ENCODE measurements at places on chromosomes 11 and 22.

DNA sequence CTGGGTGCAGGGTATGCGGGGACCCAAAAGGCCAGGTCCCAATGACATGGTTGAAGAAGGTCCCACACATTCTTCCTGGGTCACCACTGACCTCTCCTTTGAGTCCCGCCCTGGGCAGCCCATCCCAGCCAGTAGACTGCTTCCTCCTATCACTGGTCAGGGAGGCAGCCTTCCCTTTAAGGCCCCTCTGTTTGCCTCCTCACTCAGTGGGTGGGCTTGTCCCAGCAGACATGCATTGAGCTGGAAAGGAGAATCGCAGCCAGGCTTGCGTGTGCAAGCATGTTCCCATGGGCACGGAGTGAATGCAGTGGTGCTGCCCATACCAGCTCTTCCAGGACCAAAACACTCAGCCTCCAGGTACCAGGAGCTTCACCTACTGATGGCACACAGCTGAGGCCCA is 162.4 kb upstream of the SYT13 start:
- no peak for DNase-seq

DNA sequence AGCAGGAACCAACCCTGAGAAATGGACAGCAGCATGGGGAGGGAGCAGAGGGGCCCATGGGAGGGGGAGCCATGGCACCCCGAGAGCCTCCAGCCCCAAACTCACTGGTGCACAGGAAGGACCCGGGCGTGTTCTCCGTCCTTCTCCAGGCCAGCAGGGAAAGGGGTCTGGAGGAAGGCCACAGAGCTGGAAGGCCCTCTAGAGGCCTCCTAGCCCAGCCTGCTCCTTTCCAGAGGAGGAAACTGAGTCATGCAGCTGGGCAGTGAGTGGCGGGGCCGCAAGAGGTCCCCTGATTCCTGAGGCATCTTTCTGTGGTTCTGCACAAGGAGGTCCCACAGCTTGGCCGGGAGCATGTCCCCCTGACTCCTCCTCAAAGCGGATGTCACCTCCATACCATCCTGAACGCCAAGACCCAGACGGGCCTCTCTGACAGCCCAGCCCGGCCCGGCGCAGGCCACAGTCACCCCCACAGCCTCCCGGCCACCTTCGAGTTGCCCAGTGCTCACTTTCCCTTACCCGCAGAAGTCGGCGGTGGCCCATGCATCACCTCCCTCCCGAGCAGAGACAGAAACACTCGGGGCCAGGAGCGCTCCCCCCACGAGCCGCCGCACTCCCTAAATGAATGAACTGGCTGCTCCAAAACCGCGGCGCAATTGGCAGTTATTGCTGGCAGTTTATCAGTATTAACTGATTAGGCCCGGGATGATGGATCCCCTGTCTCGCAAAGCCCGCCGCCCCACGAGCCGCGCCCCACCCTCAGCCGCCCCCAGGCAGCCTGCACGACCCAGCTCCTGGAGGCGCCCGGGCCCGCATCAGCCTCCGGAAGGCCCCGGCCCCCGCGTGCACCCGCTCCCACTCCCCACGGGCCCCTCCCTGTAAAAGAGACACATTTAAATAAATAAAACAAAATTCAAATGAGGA is 272.5 kb downstream of the BUD13 start:
- DNase-seq = no peak

GRCh38 chr11:34339149-34340064 is 18.4 kb downstream of the ABTB2 start:
- no peak for DNase-seq

DNA sequence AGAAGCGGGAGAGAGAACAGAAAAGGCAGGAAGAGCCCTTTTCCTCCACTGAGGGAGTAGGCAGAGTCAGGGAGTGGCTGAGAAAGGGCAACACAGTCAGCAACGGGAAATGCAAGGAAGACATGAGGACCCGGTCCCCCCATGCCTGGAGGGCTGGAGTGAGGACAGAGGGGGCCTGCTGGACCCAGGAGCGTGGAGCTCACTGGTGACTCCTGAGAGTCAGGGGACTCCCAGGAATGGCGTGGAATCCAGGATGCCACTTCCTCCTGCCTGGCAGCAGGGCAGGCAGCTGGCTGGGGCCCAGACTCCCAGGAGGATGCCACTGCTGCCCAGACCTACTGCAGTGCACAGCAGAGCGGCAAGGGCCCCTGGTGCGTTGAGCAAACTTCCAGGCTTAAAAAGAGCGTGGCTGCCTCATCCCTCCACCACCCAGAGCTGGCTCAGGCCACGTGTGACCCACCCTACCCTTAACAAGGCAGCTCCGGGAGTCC is 11.3 kb downstream of the C11orf21 start:
- no peak for DNase-seq

- peak; percentile 28 for DNase-seq
Observed at GRCh38 chr11:19670030-19670791, 42.4 kb upstream of the NAV2 start.

DNA sequence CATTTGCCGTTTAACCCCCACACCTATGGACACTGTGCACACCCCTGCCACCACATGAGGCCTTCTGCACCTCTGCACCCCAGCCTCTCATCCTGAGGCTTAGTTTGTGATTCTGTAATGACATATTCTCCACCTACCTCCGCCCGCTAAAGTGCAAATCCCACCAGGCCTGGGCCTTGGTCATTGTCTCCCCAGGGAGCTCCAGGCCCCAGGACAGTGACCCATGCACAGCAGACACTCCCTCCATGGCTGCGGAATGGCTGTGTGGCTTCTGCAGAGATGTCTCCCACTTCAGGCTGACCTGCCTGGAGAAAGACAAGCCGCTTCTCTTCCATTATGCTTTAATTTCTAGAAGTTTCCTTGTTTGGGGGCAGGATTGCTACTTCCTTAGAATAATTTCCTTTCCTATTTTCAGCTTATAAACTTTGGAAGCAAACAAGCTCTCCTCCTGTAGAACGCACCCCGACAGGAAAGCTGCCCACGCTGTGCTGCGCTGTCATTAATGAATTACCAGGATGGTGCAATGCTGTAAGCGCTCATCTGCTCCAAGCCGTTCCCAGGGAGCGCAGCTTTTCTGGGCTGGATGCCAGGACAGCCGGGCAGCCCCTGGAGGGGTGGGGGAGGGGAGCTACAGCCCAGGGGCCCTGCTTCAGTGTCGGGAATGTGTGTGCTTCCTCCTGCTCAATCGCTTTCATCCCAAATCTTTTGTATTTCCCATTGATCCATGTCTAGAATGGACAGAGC is 618.0 kb downstream of the BRD1 start:
- DNase-seq = no peak

- no peak for DNase-seq
Observed at GRCh38 chr11:66697988-66698387, 20.3 kb upstream of the RBM4B start.

- no peak for DNase-seq
Observed at GRCh38 chr11:2519517-2519861, 74.7 kb downstream of the KCNQ1 start.

GRCh38 chr11:92225125-92225567 is 528 bp downstream of the FAT3 start:
- DNase-seq = no peak

GRCh38 chr11:41996533-41996932 is 537.1 kb upstream of the LRRC4C start:
- no peak for DNase-seq

DNA sequence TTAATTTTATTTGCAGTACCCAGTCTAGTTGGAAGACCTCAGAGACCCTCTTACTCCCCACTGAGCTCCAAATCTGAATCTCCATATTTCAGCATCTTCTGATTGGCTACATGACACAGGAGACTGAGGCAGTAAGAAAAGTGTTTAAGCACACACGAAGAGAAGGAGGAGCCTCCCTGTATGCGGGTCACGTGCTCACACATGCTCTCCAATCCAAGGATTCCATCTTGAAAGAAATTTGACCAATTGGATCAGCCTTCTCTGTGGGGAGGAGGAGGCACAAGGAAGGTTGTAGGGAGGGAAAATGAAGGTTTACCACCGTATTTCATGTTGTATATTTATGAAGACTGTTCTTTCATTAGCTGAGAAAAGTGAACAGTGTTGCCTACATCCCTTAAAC is 1.2 kb downstream of the OR6T1 start:
- no peak for DNase-seq

DNA sequence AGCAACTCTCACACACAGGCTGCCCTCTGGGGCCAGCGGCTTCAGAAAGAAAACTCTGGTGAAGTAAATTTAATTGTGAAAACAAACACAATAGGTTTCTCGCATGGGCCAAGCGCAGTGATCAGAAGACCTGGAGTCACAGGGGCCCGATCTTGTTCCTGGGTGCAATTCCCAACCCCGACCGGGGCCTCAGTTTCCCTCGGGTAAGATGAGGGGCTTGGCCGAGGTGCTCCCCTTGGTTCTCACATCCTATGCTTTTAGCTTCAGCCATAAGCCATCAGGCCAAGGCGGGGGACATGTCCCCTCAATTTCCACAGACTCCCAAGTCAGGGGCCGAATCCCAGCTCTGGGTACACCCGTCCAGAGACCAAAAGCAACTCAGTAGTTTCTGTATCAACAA is 11.5 kb downstream of the PHF21B start:
- no peak for DNase-seq

GRCh38 chr11:24453129-24453718 is 43.6 kb upstream of the LUZP2 start:
- peak; percentile 52 for DNase-seq

DNA sequence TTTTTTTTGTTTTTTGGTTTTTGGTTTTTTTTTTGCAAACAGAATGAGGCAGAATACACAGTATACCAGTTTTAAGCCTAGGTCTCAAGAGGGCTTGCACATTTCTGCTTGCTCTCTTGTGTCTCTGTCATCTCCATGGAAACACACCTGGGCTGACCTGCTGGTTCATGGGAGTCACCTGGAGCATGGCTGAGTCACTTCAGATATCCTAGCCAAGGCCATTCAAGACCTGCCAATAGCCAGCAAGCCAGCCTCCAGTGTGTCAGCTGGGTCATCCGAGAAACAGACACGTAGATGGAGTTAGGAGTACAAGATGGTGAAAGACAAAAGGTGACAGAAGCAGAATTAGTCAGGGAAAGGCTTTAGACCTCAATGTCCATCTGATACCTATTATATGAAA is 124.2 kb upstream of the SEZ6L start:
- no peak for DNase-seq

GRCh38 chr11:2301631-2302305 is at the start of the genes C11orf21 and TSPAN32:
C11orf21 (minus strand) TSS chr11:2301918; CDS start chr11:2301808, 110 bp downstream.
TSPAN32 (plus strand) TSS chr11:2302013; CDS start chr11:2302150, 137 bp downstream.
- no peak for DNase-seq

GRCh38 chr22:30178181-30179126 is 68.1 kb downstream of the LIF start:
- no peak for DNase-seq
